Tongue (tissue), 3 donors: ENCODE measurements at places on chromosomes 11 and 22.

DNA sequence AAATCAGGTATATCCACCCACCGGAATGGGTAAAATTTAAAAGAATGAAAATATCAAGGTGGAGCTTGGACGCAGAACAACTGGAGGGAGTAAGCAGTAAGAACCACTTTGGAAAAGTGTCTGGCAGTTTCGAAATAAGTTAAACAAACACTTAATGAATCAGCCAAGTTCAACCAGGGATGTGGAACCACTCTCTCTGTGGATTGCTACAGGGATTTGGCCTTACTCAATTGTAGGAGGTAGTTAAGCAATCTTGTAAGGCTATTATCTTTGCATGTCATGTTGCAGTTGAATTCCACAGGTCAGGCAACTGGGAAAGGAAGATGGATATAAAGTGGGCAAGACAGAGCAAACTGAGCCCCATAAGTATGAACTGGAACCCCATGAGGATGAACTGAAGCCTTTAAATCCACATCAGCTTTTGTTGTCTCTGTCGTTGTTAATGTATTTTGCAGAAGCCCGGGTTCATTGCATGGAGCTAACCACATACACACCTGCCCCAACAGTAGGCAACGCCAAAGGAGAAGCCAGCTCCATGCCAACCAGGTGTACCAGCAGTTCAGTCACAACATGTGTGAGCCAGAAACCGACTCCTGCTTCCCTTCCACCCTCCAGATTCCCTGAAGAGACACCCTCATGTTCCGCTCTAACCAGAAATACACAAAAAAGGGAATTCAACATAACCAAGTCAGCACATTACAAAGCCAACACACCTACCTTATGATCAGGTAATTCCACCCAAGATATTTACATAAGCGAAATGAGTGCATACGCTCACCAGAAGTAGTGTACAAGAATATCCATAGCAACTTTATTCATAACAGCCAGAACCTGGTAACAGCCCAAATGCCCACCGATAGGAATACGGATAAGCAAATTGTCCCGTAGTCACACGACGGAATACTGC is 8.0 kb upstream of the SLC43A3 start:
- DNase-seq, result no peak

GRCh38 chr22:32823024-32823730 is 21.7 kb downstream of the TIMP3 start:
- no peak for DNase-seq

DNA sequence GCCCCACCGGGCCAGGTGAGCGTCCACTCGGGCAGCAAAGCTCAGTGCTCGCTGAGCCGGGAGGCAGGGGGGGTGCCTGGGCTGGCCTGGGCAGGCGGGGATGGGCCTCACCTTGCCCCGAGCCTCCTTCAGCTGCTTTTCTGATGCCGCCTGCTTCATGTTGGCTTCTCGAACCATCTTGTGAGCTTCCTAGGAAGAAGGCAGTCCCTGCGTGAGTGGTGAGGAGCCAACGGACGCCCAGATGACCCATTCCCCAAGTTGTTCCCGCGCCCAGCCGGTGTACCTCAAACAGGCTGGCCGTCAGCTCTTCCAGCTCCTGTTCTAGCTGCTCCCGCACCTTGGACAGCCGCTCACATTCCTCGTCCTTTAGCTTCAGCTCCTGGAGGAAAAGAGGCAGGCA is 10.1 kb downstream of the RAB3IL1 start:
- no peak for DNase-seq

GRCh38 chr11:69447786-69448185 is 33.7 kb upstream of the LINC01488 start:
- no peak for DNase-seq

DNA sequence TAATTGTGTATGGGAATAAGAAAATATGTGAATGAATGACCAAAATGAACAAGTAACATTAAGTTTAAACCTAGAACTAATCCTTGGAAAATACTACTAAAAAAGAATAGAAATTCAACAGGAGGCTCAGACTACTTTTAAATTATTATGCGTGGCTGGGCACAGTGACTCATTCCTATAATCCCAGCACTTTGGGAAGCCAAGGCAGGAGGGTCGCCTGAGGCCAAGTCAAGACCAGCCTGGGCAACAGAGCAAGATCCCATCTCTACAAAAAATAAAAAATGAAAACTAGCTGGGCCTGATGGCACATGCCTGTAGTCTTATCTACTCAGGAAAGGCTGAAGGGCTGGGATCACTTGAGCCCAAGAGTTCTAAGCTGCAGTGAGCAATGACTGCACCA is 85.4 kb upstream of the CLNS1A start:
- DNase-seq, result no peak

- DNase-seq, result no peak
Observed at GRCh38 chr22:45884201-45885062, 92.5 kb downstream of the WNT7B start.
